DMS79 treated with DMSO at 0.1 percent for 48 hours (cell line): ENCODE measurements at places on chromosomes 12 and 14.

GRCh38 chr12:62263966-62264365 lies 3.8 kb downstream of the USP15 start:
- DNase-seq = no peak

- no peak for DNase-seq
These were observed 285.0 kb upstream of the ATP2B1 start for GRCh38 chr12:89993632-89994031.

DNA sequence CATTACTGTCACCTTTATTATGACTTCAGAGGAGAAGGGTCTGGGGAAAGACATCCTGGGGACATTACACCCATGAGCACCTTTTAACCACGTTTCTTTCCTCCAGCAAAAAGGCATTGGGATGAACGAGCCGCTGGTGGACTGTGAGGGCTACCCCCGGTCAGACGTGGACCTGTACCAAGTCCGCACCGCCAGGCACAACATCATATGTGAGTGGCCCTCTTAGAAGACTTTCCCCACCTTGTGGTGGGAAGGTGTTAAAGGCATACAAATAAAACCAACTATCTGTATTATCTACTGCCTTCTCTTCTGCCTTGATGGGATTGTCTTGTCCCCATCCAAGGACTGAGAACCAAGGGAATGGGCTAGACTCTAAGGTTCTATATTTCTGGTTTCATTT lies 6.0 kb downstream of the PSMD9 start:
- DNase-seq = no peak

GRCh38 chr12:113105606-113106271 lies 29.8 kb downstream of the RASAL1 start:
- no peak for DNase-seq

- no peak for DNase-seq
These were observed 378.1 kb upstream of the TMPO start for GRCh38 chr12:98137278-98137677.

- DNase-seq = no peak
These were observed 27.3 kb downstream of the SUPT16H start for GRCh38 chr14:21356511-21356910.

GRCh38 chr14:93824076-93824475 lies 35.8 kb upstream of the PRIMA1 start:
- no peak for DNase-seq

DNA sequence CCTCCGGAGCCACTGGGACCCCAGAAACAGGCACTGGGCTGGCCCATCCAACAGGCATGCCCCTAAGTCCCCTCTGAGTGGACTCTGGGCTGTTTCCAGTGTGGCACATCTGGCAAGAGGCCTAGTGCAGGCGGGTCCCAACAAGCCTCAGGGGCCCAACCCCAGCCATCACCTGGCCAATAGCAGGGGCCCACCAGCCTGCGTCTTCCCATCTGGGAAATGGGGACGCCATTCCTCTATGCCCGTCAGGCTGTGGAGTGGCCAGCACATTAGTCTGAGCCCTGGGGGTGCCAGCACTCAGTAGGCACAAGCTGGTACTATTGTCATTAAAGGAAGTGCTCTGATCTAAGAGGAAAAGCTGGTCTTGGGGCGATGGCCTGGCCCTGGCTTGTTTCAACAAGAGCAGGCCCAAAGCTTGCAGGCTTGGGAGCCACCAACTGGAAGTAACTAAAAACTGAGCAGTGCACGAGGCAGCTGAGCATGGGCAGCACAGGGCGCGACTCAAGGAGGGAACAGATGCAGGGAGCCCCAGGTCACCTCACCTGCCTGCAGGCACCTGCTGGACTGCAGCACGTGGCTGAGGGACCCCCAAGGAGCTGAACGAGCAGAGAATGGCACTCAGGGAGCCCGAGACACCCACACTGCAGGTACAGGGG lies 8.4 kb downstream of the DEGS2 start:
- DNase-seq = peak; percentile 38

- peak; percentile 18 for DNase-seq
These were observed 559 bp upstream of the CKAP4 start for GRCh38 chr12:106248312-106248845.

- no peak for DNase-seq
These were observed 13.3 kb downstream of the KCTD10 start for GRCh38 chr12:109463756-109464155.

- DNase-seq = peak; percentile 100
These were observed 320.6 kb downstream of the RAD51B start for GRCh38 chr14:68140076-68140741.

GRCh38 chr12:24955389-24955788 lies 6.5 kb upstream of the BCAT1 start:
- no peak for DNase-seq

DNA sequence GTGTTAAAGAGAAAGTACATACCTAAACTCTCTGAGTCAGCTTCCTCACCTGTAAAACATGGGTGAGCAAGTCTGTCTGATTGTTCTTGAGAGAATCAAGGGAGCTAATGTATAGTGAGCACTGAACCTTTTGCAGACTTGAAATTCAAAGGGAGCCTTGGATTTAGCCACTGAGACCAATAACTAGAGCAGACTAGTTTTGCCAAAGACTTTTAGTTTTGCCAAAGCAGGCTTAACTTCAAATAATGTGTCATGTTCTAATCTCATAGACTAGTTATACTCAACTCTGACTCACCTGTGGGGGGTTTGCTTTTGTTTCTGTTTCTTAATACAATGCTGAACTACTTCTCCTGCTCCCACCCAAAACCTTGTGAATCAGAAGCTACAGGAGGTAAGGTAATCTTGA lies 123.7 kb downstream of the SLC25A21 start:
- DNase-seq = no peak

- peak; percentile 93 for DNase-seq
These were observed 22.5 kb upstream of the C14orf132 start for GRCh38 chr14:96016501-96017160.

DNA sequence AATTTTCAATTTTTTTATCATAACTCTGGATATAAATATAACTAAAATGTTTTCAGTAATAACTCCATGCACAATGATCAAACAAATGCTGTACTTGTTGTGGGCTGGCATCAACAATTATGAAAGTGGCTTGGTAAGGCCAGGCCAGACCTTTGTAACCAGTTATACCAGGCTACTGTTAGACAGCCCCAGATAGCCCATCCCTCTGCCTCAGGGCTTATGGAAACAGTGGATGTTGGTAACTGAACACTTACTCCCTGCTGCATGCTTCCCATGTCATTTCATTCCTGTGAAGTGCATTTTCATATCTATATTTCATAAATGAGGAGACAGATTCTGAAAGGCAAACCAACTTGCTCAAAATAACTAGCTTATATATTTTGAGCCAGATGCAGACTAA lies 195.0 kb downstream of the SYT1 start:
- no peak for DNase-seq

- DNase-seq = no peak
These were observed 2.3 kb upstream of the ZNF384 start for GRCh38 chr12:6691473-6691872.
